ENCODE measurements at places on chromosomes 3 and 15.

DNA sequence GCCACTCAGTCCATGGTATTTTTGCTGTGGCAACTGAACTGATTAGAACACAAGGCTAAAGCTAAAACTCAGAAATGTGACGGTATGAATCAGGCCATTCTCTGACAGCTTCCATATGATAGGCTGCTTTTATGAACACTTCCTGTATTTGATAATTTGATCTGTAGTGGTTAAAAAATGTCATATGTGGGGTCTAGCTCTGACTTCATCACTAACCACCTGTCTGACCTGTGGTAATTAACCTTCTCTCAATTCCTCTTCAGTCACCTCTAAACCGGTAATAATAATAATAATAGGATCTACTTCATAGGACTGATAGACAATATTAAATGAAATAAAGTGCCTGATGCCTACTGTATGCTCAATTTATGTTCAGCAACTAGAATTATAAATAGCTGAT lies 223.2 kb downstream of the MBNL1 start:
- no peak for DNase-seq

DNA sequence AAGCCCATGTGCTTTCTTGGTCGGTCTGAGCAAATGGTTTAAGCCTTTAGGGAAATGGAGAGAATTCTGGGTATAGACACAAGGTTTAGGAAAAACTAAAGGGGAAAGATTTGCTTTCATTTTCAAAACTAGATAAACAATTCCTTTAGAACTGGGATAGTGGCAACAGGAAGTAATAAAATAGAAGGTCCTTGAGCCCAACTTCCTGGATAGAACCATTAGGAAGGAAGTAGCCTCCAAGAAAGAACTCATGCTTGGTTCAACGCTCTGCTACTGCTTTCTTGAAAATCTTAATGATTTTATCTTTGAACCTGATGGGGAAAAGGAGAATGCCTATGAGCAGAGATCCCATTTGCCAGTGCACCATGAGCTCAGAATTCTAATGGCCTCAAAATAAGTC lies 147.0 kb upstream of the THRB start:
- no peak for DNase-seq

GRCh38 chr3:15924914-15925313 lies 127.1 kb upstream of the ANKRD28 start:
- DNase-seq, result no peak

- DNase-seq, result no peak
Observed at GRCh38 chr3:78322780-78323179, 1282.9 kb downstream of the ROBO2 start.

GRCh38 chr3:57596495-57597126 lies 533 bp downstream of the ARF4 start:
- peak; percentile 91 for DNase-seq

GRCh38 chr3:127407026-127407939 lies 119.4 kb upstream of the PRR20G start:
- no peak for DNase-seq

DNA sequence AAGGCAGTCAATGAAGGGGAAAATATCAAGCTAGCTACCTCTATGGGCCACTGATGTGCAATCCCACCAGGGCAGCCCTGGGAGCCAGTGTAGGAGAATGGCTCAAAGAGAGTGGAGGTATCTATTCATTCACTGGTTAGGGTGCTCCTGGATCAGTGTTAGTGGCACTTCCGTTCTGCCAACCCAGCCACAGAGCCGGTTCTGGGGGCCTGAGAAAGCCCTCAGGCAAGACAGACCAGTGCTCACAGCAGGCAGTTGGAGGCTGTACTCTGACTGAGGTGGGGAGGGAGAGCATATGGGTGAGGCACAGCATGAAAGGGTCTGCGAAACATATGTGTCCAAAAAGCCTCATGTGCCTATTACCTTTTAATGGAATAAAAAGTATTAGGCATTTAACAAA lies 109.3 kb downstream of the KCNMB2 start:
- DNase-seq, result no peak
